ENCODE measurements at places on chromosomes 3 and 15.

GRCh38 chr3:42685891-42686820 lies 819 bp downstream of the KLHL40 start:
- DNase-seq = no peak

GRCh38 chr3:191502583-191502982 lies 41.6 kb downstream of the PYDC2 start:
- DNase-seq = no peak

- DNase-seq = no peak
Observed at GRCh38 chr15:94770199-94770598, 538.8 kb downstream of the MCTP2 start.

GRCh38 chr15:43771816-43772215 lies 5.0 kb downstream of the ELL3 start:
- DNase-seq = no peak
